ENCODE measurements at places on chromosomes 5 and 9. TPM values are rescaled to one million over a fixed set of nuclear protein-coding genes. Genes with fewer than 3 reads are reported as not detected.

The C5orf24 gene
- total RNA-seq, result 38.5 TPM

The CNTRL gene
- total RNA-seq, result 9.2 TPM

GRCh38 chr9:109499093-109499630, 1.1 kb upstream of the PTPN3 start:
- no peak for DNase-seq

DNA sequence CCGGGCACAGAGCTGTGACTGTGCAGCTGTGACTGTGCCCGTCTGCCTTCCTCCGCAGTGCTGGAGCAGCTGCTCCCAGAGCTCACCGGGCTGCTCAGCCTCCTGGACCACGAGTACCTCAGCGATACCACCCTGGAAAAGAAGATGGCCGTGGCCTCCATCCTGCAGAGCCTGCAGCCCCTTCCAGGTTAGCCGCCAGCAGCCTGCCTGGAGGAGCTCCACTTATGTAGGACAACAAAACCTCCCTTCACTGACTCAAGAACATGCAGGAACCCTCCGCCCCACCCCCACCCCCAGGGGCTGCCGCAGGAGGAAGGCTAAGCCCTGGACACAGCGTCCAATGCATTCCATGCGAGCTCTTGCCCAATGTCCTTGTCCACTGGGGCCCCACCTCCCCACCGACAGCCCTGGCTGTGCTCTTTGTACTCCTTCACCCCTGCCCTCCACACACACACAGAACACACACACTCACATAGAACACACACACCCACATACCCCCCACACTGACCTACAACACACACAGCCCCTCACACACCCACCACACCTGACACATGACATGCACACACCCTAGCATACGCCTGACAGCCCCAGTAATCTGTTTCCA, 27.9 kb downstream of the AFAP1L1 start:
- no peak for DNase-seq

- DNase-seq, result no peak
Measured at GRCh38 chr5:82586181-82586580, 308.0 kb upstream of the RPS23 start.

- peak; percentile 54 for DNase-seq
Measured at GRCh38 chr9:130741831-130742449, 48.4 kb downstream of the EXOSC2 start.

DNA sequence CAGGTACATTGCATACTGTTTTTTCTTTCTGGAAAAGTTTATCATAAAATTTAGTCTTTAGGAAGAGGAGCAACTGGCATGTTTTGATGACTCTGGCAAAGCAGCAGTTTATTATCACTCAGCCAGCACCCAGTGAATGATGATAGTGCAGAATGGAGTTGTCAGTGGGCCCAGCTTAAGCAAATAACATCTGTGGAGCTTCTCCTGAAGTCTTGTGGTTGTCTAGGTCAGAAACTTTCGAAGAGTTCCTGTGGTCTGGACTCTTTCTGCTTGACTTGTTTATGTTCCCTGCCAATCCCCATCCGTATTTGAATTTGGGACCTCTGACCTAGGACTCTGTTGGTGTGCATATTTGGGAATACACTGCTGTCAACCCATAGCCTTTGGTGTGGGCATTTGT, 38.1 kb upstream of the C5orf47 start:
- DNase-seq, result no peak

- DNase-seq, result no peak
Measured at GRCh38 chr5:119537704-119538103, 85.4 kb downstream of the HSD17B4 start.

- DNase-seq, result no peak
Measured at GRCh38 chr5:42502613-42503470, 79.6 kb downstream of the GHR start.
